ENCODE measurements at places on chromosomes 11 and 22.

DNA sequence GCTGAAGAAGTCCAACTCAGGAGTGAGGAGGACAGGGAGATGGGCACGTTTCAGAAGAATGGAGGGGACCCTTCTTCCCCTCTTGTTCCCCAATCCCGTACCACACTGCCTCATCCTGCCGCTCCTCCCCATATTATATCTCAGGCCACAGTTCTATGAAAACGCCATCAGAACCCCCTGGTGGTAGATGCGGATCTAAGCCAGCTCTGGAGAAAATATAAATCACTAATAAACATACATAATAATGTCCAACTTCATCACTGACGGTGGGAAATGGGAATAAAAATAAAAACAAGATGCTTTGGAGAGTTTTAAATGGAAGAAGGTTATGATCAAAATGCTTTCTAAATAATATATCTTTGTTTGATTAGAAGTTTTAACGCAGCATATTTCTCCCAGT lies 400.3 kb downstream of the CADM1 start:
- no peak for DNase-seq

DNA sequence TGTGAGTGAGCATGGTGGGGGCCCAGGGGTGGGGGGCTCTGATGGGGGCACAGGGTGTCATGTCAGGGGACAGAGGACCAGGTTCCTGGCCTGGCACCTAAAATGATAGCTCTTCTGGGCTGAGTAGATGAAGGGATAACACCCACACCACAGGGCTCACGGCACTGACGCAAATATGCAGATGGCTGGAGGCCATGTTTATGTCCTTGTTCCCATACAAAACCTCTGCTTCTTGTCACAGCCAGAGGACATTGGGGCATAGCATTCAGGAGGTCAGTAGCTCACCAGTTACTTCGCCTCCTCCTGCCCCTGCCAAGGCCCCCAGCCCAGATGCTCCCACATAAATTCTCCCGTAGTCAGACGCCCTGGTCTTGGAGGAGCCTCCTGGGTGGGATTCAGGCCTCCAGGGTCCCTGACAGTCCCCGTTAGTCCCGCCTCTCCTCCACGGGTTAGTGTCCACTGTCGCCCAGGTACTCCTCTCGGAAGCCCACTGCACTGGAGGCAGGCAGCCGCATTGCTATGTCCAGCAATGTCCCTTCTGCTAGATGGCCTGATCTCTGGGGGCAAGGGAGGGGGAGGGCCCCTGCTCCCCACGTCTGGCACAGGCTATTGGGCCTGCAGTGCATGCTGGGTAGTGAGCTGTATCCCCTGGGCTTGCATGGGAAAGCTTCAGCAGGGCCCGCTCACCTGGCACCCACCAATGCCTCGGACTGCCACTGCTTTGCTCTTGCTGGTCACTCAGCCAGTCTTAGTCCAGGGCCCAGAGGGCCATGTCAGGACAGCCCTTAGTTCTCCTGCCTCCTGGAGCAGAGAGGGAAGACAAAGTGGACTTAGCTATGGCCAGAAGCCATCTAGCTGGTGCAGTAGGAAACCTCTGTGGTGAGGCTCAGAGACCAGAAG lies 75.6 kb upstream of the MYOD1 start:
- no peak for DNase-seq

DNA sequence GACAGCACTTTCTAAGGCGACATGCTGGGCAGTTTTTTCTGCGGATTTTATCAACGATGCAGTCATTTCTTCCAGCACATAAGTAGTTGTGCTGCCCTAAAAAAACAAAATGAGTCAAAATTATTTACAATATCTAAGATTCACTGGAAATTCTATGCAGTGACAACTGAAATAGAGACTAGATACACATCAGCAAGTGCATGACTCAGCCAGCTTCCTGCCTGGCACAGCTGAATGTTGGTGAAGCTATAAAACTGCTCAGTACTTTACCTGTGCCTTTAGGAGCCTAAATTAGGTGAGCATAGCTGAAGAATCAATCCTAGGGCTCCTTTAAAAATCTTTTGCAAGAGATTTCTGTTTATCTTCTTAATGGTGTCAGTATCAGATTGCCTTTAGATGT lies 37.8 kb downstream of the PGR start:
- no peak for DNase-seq

GRCh38 chr22:38718414-38718813 lies 12.7 kb downstream of the GTPBP1 start:
- no peak for DNase-seq

- DNase-seq, result no peak
Measured at GRCh38 chr11:75654314-75654713, 14.5 kb downstream of the MAP6 start.

- no peak for DNase-seq
Measured at GRCh38 chr11:113814181-113814580, 34.6 kb downstream of the CLDN25 start.

DNA sequence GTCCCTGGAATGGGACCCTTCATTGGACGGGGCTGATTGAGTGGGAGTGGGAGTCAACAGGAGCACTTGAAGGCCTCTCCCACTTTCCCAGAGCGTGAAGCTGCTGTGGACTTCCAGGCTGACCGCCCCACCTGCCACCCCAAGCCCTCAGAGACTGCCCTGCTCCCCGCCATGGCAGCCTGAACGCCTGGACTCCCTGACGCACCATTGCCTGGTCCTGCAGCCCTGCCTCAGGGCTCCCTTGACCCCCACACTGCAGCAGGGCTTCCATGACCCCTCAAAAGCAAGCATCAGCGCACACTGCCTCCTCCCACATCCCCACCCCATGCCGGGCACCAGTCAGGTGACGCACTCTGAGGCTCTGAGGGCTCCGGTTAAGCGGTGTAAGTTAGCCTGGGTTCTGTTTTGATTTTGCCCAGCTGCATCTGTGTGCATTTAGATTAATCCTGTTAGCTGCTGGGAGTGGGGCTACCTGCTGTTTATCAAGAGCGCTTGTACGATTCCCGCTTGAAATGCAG lies 39.4 kb downstream of the TRIM29 start:
- no peak for DNase-seq

- DNase-seq, result no peak
Measured at GRCh38 chr11:11588243-11588642, 33.6 kb downstream of the GALNT18 start.

- DNase-seq, result no peak
Measured at GRCh38 chr11:117282956-117283355, 8.2 kb upstream of the BACE1-AS start.

GRCh38 chr11:45924036-45924915 lies 1.8 kb downstream of the LARGE2 start:
- DNase-seq, result no peak

- DNase-seq, result no peak
Measured at GRCh38 chr11:116993599-116993998, 104.6 kb downstream of the SIK3 start.

Data from NCI-H2081 treated with DMSO at 0.1 percent for 48 hours (cell line).